Progenitor cell of endocrine pancreas (in vitro differentiated cells): ENCODE measurements at places on chromosomes 5 and 9.
A peak's percentile ranks its signal among the peaks of the same experiment; 100 is the strongest.

- DNase-seq = no peak
These were observed 30.8 kb downstream of the TJP2 start for GRCh38 chr9:69204849-69205248.

- DNase-seq = no peak
These were observed 83.7 kb downstream of the PDE6A start for GRCh38 chr5:149860801-149861322.

DNA sequence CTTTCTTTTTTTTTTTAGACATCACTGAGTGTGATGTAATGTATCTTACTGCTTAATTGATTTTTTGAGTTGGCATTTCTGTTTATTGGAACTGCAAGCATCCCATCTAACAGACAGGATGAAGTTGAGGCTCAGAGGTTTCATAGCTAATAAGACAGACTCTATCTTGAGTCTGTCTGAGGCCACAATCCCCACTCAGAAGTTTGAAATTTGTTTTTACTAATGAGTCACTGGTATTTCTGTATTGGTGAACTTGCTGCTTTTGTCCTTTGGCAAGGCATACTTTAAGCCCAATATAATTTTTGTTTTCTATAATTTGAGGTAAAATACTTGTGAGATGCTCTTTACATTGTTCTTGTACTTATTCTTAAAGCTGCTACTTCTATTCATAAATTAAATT, 491.2 kb downstream of the PSAT1 start:
- no peak for DNase-seq

DNA sequence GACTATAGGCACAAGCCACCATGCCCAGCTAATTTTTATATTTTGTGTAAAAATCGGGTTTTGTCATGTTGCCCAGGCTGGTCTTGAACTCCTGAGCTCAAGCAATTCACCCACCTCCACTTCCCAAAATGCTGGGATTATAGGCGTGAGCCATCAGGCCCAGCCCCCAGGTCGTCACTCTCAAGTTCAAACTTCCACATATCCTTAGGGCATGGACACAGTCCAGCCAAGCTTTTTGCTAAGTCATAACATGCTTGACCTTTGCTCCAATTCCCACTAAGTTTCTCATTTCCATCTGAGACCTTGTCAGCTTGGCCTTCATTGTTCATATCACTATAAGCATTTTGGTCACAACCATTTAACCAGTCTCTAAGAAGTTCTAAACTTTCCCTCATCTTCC, 43.9 kb upstream of the ARAP3 start:
- no peak for DNase-seq

DNA sequence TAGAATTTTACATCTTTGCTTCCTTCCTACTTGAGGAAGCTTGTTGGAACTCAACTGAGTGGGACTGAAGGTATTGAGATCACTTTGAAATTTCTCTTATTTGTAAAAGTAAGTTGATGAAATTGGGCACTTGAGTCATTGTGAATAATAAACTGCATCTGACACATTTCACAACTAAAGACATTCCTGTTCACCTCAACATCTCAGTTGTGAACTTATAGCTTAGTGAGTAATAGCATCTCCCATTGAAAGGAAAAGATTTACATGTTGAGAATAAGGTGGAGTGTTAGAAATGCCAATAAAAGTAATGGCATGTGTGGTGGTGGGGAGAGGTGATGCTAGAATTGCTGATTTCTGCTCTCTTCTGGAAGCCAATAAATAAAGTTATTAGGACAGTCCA, 145.0 kb downstream of the SLC24A2 start:
- no peak for DNase-seq

- DNase-seq = no peak
These were observed 284.4 kb downstream of the OSTF1 start for GRCh38 chr9:75372499-75373268.

DNA sequence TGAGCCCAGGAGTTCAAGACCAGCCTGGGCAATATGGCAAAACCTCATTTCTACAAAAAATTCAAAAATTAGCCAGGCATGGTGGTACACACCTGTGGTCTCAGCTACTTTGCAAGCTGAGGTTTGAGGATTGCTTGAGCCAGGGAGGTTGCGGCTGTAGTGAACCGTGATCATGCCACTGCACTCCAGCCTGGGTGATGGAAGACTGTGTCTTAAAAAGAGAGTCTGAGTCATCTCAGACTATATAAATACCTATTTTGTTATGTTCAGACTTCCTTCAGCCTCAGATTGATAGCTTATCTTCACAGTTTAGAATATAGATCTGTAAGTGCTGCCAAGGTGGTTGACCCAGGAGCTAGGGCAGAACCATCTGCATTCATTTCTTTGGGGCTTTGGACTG, 1.6 kb upstream of the PAIP2 start:
- DNase-seq = no peak

GRCh38 chr9:136902259-136902821, 16.0 kb downstream of the TRAF2 start:
- no peak for DNase-seq

DNA sequence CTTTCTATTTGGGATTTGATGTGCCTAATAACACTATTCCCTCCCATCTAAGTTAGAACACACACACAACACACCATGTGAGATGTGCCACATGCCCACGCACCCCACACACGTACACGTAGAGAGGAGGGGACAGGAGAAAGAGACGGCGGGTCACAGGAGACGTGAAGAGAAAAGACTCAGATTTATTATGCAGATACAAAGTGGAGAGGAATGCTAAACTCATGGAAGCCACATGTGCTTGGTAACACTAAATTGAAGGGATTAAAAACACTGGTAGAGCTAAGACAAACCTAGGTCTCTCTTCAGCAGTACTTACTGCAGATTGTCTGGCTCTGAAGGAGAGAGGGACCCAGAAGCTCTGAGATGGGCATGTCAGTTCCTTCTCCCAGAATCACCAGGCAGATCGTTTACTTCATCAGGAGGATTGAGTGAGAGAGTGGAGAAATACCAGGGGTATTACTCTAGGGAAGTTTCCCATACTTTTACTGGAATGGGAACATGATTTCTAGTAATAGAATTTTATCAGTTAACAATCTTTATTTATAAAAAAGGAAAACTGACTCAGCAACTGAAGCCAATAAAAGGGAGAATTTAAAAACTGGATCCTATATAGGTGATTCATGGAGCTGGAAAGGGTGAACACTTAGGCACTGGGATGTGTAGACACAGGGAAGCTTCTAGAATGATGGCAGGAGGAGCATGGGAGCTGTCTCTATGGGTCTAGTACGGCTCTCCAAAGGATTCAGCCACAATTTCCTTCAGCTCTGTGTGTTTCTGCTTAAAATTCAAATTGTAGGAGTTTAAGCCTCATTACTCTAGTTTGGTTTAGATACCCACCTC, 139.4 kb downstream of the MACIR start:
- DNase-seq = no peak

GRCh38 chr5:375921-376798, 54.6 kb downstream of the AHRR start:
- peak; percentile 6 for DNase-seq

- DNase-seq = no peak
These were observed 21.5 kb downstream of the XPA start for GRCh38 chr9:97675655-97676054.

- no peak for DNase-seq
These were observed 339.1 kb upstream of the CCNH start for GRCh38 chr5:87751824-87752223.

GRCh38 chr9:106755736-106756135, 107.2 kb upstream of the ZNF462 start:
- DNase-seq = no peak

- no peak for DNase-seq
These were observed 24.7 kb downstream of the LHX6 start for GRCh38 chr9:122204055-122204454.

- DNase-seq = no peak
These were observed 82.7 kb downstream of the DROSHA start for GRCh38 chr5:31449174-31449573.

DNA sequence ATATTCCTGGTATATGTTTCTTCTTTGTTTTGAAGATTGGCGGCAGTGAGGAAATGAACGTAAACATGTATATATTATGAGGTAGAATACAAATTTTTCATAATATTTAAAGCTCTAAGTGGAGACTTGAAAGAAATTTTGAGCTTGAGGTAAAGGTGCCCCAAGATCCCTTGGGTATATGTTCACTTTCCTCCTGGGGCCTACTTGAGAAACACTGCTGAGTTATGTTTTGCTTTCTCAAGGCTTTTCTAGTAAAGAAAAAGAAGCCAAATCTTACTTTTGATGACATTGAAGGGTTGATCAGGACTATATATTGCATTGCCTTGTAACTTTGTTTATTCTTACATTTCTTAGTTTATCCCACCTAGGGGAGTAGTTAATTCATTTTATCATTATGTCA, 30.7 kb downstream of the AP3S1 start:
- no peak for DNase-seq

- DNase-seq = no peak
These were observed 93.0 kb downstream of the FANCC start for GRCh38 chr9:95224376-95225019.

- no peak for DNase-seq
These were observed 394.5 kb downstream of the BNC2 start for GRCh38 chr9:16475996-16476395.

DNA sequence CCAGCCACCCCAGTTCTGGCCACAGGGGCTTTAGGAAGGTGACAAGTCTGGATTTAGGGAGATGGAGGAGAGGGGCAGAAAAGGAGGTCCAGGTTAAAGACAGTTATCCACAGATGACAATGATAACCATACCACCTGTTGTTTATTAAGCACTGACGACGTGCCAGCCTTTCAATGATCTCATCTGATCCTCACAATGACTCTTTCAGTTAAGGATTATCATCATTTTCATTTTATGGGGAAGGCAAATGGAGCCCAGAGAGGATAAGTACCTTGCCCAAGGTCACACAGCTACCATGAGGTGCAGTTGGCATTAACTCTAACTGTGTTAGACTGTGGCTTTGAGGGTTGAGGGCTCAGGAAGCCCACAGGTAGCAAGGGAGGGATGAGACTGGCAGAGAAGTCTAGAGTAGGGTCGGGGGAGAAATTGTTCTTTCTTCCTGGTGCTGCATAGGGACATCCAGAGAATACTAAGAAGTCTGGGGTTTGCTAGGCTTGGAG, 21.5 kb upstream of the JADE2 start:
- DNase-seq = no peak
